ENCODE measurements at places on chromosomes 3 and 15. TPM values are rescaled to one million over a fixed set of nuclear protein-coding genes. Genes with fewer than 3 reads are reported as not detected.
A peak's percentile ranks its signal among the peaks of the same experiment; 100 is the strongest.

- peaks cover 2% of the 10 kb centered on the region for H3K4me1 ChIP-seq
- H3K4me3 ChIP-seq = no peak overlapping the region
- no peaks in the 10 kb centered on the region for H3K36me3 ChIP-seq
- no peak overlapping the region for H3K27ac ChIP-seq
These were observed 5.5 kb upstream of the PLXND1 start for GRCh38 chr3:129611812-129612533.

DNA sequence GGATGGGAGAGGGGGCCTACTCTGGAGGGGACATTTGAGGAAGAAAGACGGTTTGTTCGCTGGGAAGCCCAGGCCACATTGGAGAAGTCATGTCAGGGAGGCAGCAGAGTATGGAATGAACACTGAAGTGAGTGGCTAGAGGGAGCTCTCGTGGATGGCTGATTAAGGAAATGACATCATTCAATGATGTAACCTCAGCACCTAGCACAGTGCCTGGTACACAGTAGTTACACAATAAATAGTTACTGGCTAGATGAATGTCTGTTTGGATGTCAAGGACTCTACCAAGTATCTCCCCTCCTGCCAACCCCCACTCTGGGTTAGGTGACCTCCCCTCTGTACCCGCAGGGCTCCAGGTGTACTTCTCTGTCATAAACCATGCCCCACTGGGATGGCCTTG lies 121.1 kb downstream of the CLSTN2 start:
- H3K36me3 ChIP-seq = no peaks in the 10 kb centered on the region
- H3K27me3 ChIP-seq = no peaks in the 10 kb centered on the region
- no peak overlapping the region for H3K4me3 ChIP-seq
- no peaks in the 10 kb centered on the region for H3K4me1 ChIP-seq
- no peak overlapping the region for H3K27ac ChIP-seq

- DNase-seq = no peak
- no peaks in the 10 kb centered on the region for H3K4me1 ChIP-seq
- no peaks in the 10 kb centered on the region for H3K36me3 ChIP-seq
- H3K4me3 ChIP-seq = no peak overlapping the region
- no peak overlapping the region for H3K27ac ChIP-seq
These were observed 668.7 kb downstream of the OTOL1 start for GRCh38 chr3:162165346-162165745.

- no peaks in the 10 kb centered on the region for H3K27me3 ChIP-seq
- no peaks in the 10 kb centered on the region for H3K4me1 ChIP-seq
- H3K27ac ChIP-seq = no peak overlapping the region
- H3K4me3 ChIP-seq = no peak overlapping the region
- DNase-seq = no peak
These were observed 282.1 kb downstream of the RPLP1 start for GRCh38 chr15:69734699-69735098.

GRCh38 chr3:73479325-73479724 lies 145.4 kb downstream of the PDZRN3 start:
- no peak for DNase-seq
- no peaks in the 10 kb centered on the region for H3K27me3 ChIP-seq
- H3K4me3 ChIP-seq = no peak overlapping the region
- H3K36me3 ChIP-seq = peaks cover 9% of the 10 kb centered on the region

DNA sequence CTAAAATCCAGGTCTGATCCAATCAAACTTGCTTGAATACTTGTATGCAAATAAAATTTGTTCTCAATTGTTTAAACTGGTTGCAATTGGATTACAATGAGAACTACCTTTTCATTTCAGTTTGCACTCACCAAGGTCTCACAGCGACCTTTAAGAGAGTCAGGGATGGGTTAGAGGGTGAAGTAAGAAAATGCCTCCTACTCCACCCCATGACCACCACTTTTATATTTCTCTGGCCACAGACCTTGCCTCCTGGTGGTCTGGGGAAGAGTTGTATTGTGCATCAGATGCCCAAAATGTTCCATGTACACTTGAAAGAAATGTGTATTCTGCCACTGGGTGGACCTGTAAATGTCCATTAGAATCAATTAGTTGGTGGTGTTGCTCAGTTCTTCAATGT lies 16.4 kb upstream of the THSD4 start:
- H3K27ac ChIP-seq = no peak overlapping the region
- H3K36me3 ChIP-seq = no peaks in the 10 kb centered on the region
- no peak for DNase-seq
- no peaks in the 10 kb centered on the region for H3K27me3 ChIP-seq
- H3K4me1 ChIP-seq = no peaks in the 10 kb centered on the region

KCNMB3 gene
- 1.9 TPM for total RNA-seq

DNA sequence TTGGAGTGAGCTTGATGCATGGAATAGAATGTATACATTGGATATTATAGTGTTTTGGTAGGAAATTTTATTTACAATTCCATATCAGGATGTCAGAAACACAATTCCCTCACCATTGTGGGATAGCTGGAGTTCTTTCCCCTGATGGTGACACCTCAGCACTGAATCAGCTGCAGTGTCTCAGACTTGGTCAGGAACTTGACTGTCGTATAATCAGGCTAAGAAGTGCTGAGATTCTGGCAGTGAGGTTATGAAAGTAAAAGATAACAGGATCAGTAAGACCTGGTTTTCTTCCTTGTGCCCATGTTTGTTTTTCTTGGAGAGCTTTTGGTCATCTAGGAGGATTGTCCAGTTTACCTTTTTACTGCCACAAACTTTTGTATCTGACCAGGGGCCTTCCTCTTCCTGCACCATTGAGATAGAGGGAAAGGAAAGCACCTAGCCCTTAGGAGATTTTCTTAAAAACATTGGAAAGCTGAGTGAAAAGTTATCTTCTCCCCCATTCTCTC lies 27.3 kb upstream of the ST3GAL6 start:
- peaks cover 10% of the 10 kb centered on the region for H3K27me3 ChIP-seq
- DNase-seq = no peak
- H3K4me1 ChIP-seq = no peaks in the 10 kb centered on the region
- no peak overlapping the region for H3K27ac ChIP-seq
- H3K36me3 ChIP-seq = no peaks in the 10 kb centered on the region

- H3K4me3 ChIP-seq = peak within 1 kb of the TSS; percentile 100
- DNase-seq = peak; percentile 99
- H3K27me3 ChIP-seq = no peaks in the 10 kb centered on the region
- H3K27ac ChIP-seq = peak within 1 kb of the TSS; percentile 87
These were observed at the start of gene TRA2B for GRCh38 chr3:185937689-185938374. Gene TRA2B (minus strand): TSS chr3:185938014. CDS start chr3:185937860, 154 bp downstream.

PRSS50 gene
- 0.24 TPM for total RNA-seq

DNA sequence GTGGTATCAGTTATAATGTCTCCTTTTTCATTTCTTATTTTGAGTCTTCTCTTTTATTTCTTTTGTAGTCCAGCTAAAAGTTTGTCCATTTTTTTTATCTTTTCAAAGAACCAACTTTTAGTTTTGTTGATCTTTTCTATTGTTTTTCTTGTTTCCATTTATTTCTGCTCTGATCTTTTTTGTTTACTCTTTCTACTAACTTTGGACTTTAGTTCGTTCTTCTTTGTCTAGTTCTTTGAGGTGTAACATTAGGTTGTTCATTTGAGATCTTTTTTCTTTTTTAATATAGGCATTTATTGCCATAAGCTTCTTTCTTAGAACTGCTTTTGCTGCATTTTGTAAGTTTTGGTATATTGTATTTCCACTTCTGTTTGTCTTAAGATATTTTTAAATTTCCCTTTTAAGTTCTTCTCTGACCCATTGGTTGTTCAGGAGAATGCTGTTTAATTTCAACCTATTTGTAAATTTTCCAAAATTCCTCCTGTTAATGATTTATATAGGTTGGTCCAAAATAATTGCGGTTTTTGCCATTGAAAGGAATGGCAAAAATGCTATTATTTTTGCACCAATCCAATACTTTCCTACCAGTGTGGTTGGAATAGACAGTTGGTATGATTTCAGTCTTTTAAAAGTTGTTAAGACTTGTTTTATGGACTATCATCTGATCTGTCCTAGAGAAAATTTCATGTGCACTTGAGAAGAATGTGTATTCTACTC lies 51.2 kb downstream of the KAT2B start:
- H3K4me1 ChIP-seq = no peaks in the 10 kb centered on the region
- H3K36me3 ChIP-seq = no peaks in the 10 kb centered on the region
- no peaks in the 10 kb centered on the region for H3K27me3 ChIP-seq
- no peak overlapping the region for H3K27ac ChIP-seq

GRCh38 chr15:69980341-69981059 lies 117.2 kb downstream of the TLE3 start:
- no peaks in the 10 kb centered on the region for H3K36me3 ChIP-seq
- 0 out of 2 replicates have a peak, but pooled peaks cover 3% of the 10 kb centered on the region for H3K4me1 ChIP-seq
- no peaks in the 10 kb centered on the region for H3K27me3 ChIP-seq
- H3K27ac ChIP-seq = no peak overlapping the region
- no peak overlapping the region for H3K4me3 ChIP-seq

NDN gene
- 34.8 TPM for total RNA-seq

- DNase-seq = peak; percentile 62
- H3K27me3 ChIP-seq = peaks cover 21% of the 10 kb centered on the region
- H3K36me3 ChIP-seq = peaks cover 8% of the 10 kb centered on the region
- H3K27ac ChIP-seq = no peak within 1 kb of the TSS
- no peaks in the 10 kb centered on the region for H3K4me1 ChIP-seq
These were observed at the start of gene PYGO1 for GRCh38 chr15:55588070-55588814. Gene PYGO1 (minus strand): TSS chr15:55588345. CDS start chr15:55587883, 462 bp downstream.

MKRN2OS gene
- total RNA-seq = 0.44 TPM

SV2B gene
- total RNA-seq = 0.07 TPM

GPR160 gene
- total RNA-seq = 14.1 TPM

- H3K4me1 ChIP-seq = peaks cover 2% of the 10 kb centered on the region
- H3K27ac ChIP-seq = no peak overlapping the region
- DNase-seq = no peak
- no peak overlapping the region for H3K4me3 ChIP-seq
These were observed 66.7 kb downstream of the FILIP1L start for GRCh38 chr3:100047455-100048141.

- no peak overlapping the region for H3K27ac ChIP-seq
- H3K36me3 ChIP-seq = no peaks in the 10 kb centered on the region
- H3K4me1 ChIP-seq = no peaks in the 10 kb centered on the region
- no peak overlapping the region for H3K4me3 ChIP-seq
- DNase-seq = no peak
These were observed 30.0 kb downstream of the PAQR5 start for GRCh38 chr15:69328739-69329138.

GRCh38 chr3:61560517-61561373 lies 626 bp upstream of the PTPRG start:
- H3K27me3 ChIP-seq = no peaks in the 10 kb centered on the region
- peak overlapping the region; percentile 6 for H3K27ac ChIP-seq
- H3K4me1 ChIP-seq = peaks cover 5% of the 10 kb centered on the region
- DNase-seq = peak; percentile 83
- H3K4me3 ChIP-seq = peak overlapping the region; percentile 96
- peaks cover 16% of the 10 kb centered on the region for H3K36me3 ChIP-seq

DNA sequence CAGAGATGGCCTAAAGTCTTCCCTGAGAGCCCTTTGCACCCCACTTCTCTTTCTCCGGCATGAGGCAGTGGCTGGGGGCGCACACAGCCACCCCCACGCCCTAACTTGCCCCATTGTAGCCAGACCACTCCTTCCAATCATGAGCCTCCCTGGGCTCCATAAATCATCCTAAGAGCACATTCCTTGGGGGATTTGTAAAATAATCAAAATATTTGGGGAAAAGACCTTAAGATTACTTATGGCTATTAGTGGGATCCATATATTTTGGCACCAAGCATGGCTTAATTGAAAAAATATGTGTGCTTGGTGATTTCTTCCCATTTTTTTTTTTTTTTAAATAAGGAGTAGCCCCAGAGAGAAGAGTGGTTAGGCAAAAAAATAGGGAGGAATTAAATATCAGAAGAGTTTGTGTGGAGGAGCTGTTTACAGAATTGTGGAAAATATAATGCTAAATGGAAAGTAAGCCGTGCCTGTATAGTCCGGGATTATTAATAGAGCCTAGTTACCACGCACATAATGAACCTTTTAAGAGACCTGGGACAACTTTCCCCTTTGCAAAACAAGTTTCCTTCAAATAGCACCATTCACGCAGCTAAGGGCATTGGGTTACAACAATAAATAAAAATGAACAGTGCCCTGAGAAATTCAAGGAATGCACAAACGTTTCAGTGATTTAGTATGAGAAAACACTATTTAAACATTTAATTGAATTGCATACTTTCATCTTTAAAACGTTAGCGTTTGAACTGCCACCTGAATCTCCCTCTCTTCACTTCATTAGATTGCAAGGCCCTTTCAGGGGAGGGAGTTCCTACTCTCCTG lies 46.1 kb downstream of the SMAD6 start:
- H3K4me1 ChIP-seq = peaks cover 22% of the 10 kb centered on the region
- H3K36me3 ChIP-seq = no peaks in the 10 kb centered on the region
- H3K27ac ChIP-seq = no peak overlapping the region

DNA sequence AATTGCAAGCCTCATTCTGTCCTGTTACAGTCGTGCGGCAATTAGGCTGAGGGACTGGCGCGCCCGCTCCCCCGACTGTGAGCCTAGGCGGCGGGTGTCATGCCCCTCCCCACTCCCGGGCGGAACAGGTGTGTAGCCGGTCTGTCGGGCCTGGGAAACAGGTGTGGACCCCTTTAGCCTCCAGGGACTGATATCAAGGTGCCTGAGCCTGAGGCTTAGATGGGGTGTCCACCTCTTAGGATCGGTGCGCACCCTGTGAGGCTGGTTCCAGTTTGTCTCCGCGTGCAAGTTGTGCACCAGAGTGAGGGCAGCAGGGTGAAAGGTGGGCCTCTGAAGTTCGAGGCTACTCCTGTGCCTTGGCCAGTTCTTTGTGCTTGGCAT lies 686 bp downstream of the VPS8 start:
- H3K27ac ChIP-seq = no peak overlapping the region

GRCh38 chr3:49165771-49166751 lies at the start of gene CCDC71:
Gene CCDC71 (minus strand): TSS chr3:49166331. CDS start chr3:49164208, 2,123 bp downstream.
- no peaks in the 10 kb centered on the region for H3K27me3 ChIP-seq
- peak within 1 kb of the TSS; percentile 92 for H3K4me3 ChIP-seq
- no peak within 1 kb of the TSS for H3K27ac ChIP-seq
- DNase-seq = peak; percentile 79

- no peak overlapping the region for H3K27ac ChIP-seq
- H3K4me1 ChIP-seq = 0 out of 2 replicates have a peak, but pooled peaks cover 2% of the 10 kb centered on the region
- DNase-seq = no peak
- no peak overlapping the region for H3K4me3 ChIP-seq
- no peaks in the 10 kb centered on the region for H3K27me3 ChIP-seq
These were observed 165.7 kb downstream of the FOXP1 start for GRCh38 chr3:71417791-71418190.

DNA sequence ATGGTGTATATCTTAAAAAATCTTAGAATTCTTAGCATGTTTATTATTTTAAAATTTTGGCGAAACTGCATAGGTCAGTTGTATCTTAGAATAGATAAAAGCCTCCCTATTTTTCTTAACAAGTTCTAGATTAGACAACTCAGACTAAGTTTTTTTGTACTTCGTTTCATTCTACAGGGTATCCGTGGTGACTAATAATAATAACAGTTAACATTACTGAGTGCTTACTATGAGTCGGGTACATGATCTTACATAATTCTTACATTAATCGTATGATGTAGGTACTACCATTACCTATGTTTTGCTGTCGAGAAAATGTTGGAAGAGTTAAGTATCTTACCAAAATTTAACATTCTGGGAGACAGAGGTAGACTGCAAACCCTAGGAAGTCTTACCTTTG lies 60.7 kb downstream of the UBE2E2 start:
- H3K4me3 ChIP-seq = no peak overlapping the region
- no peak for DNase-seq
- H3K27ac ChIP-seq = no peak overlapping the region
- H3K27me3 ChIP-seq = no peaks in the 10 kb centered on the region

MRPL46 gene
- total RNA-seq = 29.3 TPM

- H3K27me3 ChIP-seq = no peaks in the 10 kb centered on the region
- no peak for DNase-seq
- H3K4me3 ChIP-seq = no peak overlapping the region
- peaks cover 52% of the 10 kb centered on the region for H3K36me3 ChIP-seq
- H3K27ac ChIP-seq = no peak overlapping the region
These were observed 404.4 kb upstream of the NECTIN3 start for GRCh38 chr3:110667216-110667615.

Measured in H9 (cell line).